ENCODE measurements at places on chromosomes 16 and 17.

- no peak for DNase-seq
These were observed at the start of gene CENPX for GRCh38 chr17:82022310-82022980. Gene CENPX, minus strand, starts transcription at chr17:82022878. Its CDS starts 17 bp downstream, at chr17:82022861.

- DNase-seq: no peak
These were observed 120.2 kb downstream of the METRNL start for GRCh38 chr17:83199500-83200201.

GRCh38 chr16:85544668-85545067, 68.5 kb upstream of the GSE1 start:
- DNase-seq: no peak

- DNase-seq: no peak
These were observed at the start of gene CX3CL1 for GRCh38 chr16:57372372-57373116. Gene CX3CL1, plus strand, starts transcription at chr16:57372490. Its CDS starts 79 bp downstream, at chr16:57372569.

- peak; percentile 68 for DNase-seq
These were observed 22.4 kb downstream of the KDM8 start for GRCh38 chr16:27225536-27226360.

- no peak for DNase-seq
These were observed 20.2 kb upstream of the ENDOV start for GRCh38 chr17:80394629-80395216.

- DNase-seq: no peak
These were observed 56.9 kb downstream of the PIGL start for GRCh38 chr17:16273929-16274339.

DNA sequence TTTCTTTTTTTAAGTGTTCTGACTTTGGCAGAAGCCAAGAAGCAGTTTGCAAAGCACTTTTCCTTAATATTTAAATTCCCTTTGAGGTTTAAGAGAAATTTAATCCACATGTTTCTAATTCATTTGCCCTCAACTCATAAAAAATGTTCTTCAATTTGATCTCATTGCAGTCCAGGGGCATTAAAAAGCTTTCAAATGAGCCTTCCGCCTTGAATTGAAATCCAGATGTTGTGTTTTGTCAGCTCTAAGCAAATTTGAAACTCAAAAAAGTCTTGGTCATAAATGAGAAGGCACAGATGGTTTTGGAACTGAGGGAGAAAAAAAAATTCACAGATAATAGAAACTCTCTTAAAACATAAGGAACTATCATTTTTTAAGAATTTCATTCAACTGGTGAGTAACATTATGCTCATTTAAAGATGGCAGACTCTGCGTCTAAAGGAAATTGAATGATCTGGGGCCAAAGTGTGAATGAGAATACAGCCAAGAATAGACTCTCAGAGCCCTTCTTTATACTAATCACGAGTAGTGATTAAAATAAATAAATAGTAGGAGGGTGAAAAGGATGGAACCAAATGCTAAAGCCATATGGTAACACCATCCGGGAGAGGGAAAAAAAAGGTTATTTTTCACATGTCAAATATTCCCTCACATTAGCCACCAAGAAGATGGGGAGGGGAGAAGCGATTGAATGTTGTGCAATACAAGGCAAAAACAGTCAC, 1304.7 kb downstream of the CDH8 start:
- no peak for DNase-seq

GRCh38 chr16:89821438-89822187, 5.2 kb upstream of the FANCA start:
- DNase-seq: no peak

DNA sequence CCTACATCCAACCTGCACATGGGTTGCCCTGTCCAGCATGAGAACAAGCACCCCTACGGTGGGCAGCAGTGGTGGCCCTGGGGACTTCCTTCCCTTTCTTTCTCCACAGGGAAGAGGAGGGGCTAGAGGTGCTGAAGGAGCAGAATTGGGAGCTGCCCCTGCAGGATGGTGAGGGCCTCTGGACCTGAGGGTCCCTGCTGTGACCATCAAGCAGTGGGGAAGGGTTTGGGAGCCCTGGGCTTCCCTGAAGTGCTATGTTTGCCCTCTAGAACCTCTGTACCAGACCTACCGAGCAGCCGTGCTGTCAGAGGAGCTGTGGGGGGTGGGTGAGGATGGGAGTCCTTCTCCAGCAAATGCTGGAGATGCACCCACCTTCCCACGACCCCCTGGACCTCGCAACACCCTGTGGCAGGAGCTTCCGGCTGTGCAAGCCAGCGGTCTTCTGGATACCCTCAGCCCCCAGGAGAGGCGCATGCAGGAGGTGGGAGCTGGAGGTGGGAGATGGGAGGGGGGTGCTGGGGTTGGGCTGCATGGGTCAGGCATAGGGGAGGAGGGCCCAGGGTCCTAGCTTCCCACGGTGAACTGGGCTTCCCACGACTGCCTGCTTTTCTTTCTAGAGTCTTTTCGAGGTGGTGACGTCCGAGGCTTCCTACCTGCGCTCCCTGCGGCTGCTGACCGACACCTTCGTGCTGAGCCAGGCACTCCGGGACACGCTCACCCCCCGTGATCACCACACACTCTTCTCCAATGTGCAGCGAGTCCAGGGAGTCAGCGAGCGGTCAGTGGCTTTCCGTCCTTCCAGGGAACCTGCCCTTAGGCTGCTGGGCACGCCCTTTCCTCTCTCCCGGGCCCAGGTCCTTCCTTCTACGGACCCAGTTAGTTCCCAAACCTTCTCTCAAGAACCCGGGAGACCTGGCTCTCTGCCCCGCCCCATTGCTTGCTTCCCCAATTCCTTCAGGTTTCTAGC, 5.0 kb downstream of the ARHGEF15 start:
- DNase-seq: no peak

DNA sequence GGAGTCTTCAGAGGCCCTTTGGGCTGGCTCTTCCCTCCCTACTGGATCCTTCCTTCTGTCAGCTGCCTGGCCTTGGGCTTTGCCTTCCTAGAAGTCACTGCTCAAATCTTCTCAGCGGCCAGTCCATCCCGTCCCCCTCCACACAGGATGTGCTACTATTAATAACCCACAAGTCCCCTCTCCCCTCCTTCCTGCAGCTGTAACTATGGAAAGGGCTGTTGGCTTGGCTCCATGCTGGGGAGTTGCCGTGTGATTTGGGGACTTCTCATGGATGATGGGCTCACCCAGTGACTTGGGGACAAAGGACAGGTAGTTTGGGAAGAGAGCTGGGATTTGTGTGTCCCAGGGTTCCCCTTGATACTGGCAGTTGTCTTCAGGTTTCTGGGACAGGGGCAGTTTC, 19.4 kb downstream of the TMEM94 start:
- DNase-seq: no peak

DNA sequence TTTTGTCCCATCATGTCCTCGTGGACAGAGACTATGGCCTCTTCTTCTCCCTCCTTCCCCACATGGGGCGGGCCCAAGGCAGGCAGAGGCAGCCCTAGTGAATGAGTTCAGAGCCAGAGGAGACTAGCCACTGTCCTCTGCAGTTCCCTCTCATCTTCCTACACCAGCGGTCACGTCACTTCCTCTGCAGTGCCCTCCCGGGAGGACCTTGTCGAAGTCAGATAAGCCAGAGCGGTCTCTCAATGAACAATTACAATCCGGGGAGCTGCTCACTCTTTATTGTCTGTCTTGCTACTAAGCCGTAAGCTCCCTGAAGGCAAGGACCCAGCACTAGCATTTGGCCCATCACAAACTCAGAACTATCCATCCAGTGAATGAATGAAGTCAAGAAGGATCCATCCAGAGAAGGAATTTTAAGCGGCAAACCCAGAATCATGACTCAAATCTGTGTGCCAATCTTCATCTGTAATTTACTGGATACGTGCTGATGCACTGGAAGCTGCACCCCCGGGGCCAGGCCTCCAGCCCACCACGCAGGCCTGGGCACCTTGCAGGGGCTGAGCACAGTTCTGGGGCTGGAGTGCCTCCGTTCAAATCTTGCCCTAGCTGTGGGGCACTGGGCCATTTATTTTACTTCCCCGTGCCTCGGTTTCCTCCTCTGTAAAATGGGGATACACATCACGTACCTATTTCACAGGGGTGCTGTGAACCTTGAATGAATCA, 18.1 kb downstream of the ZNF423 start:
- no peak for DNase-seq

DNA sequence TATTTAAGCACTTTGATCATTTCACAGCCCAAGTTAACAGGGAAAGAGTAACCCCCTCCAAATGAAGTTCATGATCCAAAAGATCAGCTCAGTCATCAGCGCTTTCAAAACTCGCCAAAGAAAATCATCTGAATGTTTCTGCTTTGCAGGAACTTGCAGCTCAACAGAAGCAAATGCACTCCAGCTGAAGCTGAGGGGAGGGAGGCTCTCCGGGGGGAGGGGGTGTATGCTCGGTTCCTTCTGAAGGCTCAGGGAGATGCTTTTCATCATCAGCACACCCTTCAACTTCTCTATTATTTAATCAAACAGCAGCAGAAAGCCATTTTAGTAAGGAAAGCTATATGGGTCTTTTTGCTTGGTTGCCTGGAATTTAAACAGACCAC, 24.4 kb upstream of the ERN1 start:
- DNase-seq: no peak

- no peak for DNase-seq
These were observed 761.3 kb upstream of the KIF2B start for GRCh38 chr17:53061446-53061845.

- no peak for DNase-seq
These were observed 216.0 kb downstream of the ZNF423 start for GRCh38 chr16:49639739-49640431.

GRCh38 chr16:77944631-77945030, 77.7 kb upstream of the CLEC3A start:
- DNase-seq: no peak

- DNase-seq: peak; percentile 41
These were observed 430 bp downstream of the AMFR start for GRCh38 chr16:56424791-56425438.

GRCh38 chr17:13114601-13115031, 96.8 kb upstream of the ELAC2 start:
- DNase-seq: no peak

GRCh38 chr17:82213251-82214011, 789 bp upstream of the CCDC57 start:
- no peak for DNase-seq

DNA sequence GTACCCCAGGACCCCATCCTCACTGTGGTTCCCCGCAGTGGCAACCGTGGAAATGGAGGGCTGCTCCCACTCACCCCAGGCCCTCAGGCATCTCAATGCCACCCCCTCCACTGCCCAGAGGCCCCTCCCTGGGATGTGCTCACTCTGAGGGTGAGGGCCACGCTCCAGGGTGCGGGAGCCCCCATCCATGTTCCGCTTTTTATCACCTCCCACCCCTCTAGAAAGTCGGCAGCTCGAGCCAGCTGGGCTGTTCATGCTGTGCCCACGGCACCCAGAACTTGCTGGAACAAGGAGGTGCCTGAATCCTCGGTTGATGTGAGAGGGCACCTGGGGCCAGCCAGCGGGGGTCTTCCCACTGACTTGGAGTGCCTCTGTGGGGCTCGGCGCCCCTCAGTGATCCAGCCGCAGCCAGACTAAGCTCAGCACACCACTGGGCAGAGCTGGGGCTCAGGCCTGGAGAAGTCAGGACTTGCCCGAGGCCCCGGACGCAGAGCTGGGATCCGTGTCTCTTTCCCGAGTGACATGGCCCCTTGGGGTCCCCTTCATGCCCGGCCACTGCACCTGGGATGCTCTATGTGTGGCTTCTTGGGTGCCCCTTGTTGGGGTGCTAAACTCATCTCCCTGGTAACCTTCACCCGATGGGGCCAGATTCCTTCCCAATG, 143.1 kb upstream of the GSE1 start:
- no peak for DNase-seq

DNA sequence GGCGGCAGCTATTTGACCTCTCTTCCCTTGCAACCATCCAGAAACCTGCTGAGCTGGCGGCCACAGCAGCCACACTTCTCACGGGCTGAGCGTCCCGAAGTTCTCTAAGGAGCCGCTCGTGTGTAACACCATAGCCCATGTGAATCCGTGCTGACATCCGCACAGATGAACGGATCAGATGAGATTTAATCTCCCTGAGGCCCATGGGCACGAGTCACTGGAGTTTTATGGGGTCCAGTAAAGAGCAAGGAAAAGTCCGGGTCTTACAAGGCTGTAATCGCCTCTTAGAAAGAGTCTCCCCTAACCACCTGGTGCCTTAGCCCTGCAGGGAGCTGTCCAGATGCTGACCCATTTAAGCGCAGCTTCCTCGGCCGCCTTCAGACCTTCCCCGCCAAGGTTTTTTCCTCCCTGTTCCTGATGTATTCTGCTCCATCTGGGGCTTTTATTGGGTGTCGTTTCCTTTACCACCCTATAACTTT, 5.5 kb upstream of the CACNG5 start:
- DNase-seq: no peak

GRCh38 chr17:35892091-35893035, 12.2 kb upstream of the CCL5 start:
- DNase-seq: no peak

- no peak for DNase-seq
These were observed 22.2 kb downstream of the TEX2 start for GRCh38 chr17:64240741-64241347.

GRCh38 chr17:75672011-75672410, 4.9 kb downstream of the SAP30BP start:
- no peak for DNase-seq

- peak; percentile 70 for DNase-seq
These were observed 941 bp upstream of the MRPS34 start for GRCh38 chr16:1773703-1774447.

- no peak for DNase-seq
These were observed 10.0 kb downstream of the NLE1 start for GRCh38 chr17:35132099-35132498.

DNA sequence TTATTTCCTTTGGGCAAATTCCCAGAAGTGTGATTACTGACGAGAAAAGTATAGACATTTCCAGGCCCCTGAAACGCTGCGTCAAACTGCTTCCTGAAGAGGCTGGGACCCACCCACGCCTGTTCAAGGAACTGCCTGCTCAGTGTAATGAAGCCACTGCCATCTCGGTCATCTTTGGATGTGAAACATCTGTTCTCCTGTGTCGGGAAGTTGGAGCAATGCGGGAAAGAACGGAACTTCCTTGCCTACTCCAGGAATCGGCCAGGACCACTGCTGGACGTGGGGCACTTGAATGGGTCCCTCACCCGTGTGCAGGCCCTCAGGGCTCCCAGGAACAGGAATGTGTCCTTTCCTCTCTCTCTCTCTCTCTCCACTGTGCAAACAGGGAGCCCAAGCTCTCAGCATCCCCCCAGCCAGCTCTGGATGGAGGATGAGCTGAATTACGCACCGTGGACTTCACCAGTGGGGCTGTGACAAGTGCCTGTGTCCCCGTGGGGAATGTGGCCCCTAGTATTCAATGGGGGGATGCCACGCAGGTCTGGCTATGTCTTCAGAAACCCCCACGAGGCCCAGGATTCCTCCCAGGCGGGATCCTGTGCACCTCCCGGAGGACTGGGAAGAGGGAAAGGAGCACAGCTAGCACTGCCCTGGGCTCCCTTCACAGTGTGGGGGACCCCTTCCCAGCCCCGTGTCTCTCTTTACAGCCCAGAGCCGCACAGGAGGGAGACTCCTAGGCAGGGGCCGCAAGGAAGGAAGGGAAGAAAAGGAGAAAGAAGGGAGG, 18.3 kb upstream of the LITAF start:
- DNase-seq: peak; percentile 41

- DNase-seq: peak; percentile 50
These were observed 709 bp upstream of the MRPL28 start for GRCh38 chr16:370979-371514.

GRCh38 chr17:18951941-18952842, at the start of gene SLC5A10:
Gene SLC5A10, plus strand, starts transcription at chr17:18952165. Its CDS starts 41 bp downstream, at chr17:18952206.
- DNase-seq: no peak

Data from Peyer's patch (tissue), 4 donors.